ENCODE measurements at places on chromosomes 12 and 14.
A peak's percentile ranks its signal among the peaks of the same experiment; 100 is the strongest.

DNA sequence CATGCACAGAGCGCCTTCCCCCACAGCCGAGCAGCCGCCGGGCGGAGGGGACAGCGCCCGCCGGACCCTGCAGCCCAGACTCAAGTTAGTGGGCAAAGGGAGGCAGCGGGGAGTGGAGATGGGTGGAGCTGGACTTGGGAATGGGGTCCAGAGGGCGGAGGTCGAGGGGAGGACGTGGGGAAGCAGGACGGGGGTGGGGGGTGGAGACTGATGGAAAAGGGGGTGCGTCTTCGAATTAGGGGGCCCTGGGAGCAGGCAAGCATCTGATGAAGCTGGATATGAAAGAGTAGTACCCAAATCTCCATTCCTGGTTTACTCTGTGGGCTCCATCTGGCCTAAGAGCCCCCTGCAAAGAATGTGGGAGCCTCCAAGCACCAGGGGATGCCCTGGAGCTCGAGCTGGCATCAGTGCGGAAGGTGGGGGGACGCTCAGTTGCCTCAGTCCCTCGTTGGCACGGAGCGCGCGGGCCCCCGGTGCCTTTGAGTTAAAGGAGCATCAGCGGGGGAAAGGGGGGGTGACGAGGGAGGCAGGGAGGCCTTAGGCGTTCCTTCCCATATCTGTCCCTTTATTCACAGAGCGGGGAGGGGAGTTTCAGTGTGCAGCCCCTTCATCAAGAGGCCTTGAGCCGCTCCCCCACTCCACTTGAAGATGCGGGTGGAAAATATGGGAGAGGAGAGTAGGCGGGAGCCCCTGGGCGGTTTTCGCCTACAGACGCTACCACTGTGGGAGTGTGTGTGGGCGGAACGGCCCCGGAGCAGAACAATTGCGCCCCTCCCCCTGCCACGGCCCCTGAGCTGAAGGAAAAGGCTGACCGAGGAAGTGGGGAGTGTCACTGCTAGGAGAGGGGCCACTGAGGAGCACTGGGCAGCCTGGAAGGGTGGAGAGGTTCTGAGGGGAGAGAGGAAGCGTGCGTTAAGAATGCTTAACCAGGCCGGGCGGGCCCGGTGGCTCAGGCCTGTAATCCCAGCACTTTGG lies 644 bp downstream of the NAB2 start:
- DNase-seq = peak; percentile 87

GRCh38 chr12:50842637-50843493 lies at the start of gene TMPRSS12:
TMPRSS12 (plus strand) TSS chr12:50842926; CDS start chr12:50842965, 39 bp downstream.
- peak; percentile 31 for DNase-seq

DNA sequence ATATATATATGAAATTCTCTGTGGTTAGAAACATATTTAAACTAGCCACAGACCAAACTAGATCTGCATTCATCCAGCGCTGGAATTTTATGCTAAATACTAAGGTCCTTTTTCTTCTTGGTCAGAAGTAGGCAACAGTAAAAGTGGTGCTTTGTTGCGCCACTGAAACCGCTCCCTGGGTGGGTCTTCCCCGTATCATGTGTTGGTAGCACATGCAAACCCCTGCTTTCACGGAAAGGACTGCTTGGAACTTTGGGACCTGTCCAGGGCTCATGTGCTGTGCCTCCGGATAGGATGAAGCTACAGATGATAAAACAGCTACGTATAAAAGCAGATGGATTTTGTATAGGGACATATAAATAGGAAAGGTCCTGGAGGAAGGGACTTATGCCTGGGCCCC lies 40.1 kb upstream of the COL2A1 start:
- DNase-seq = no peak

- no peak for DNase-seq
These were observed 26.1 kb downstream of the NRXN3 start for GRCh38 chr14:78196323-78196722.

- no peak for DNase-seq
These were observed 3.8 kb upstream of the TAS2R10 start for GRCh38 chr12:10829994-10830393.

DNA sequence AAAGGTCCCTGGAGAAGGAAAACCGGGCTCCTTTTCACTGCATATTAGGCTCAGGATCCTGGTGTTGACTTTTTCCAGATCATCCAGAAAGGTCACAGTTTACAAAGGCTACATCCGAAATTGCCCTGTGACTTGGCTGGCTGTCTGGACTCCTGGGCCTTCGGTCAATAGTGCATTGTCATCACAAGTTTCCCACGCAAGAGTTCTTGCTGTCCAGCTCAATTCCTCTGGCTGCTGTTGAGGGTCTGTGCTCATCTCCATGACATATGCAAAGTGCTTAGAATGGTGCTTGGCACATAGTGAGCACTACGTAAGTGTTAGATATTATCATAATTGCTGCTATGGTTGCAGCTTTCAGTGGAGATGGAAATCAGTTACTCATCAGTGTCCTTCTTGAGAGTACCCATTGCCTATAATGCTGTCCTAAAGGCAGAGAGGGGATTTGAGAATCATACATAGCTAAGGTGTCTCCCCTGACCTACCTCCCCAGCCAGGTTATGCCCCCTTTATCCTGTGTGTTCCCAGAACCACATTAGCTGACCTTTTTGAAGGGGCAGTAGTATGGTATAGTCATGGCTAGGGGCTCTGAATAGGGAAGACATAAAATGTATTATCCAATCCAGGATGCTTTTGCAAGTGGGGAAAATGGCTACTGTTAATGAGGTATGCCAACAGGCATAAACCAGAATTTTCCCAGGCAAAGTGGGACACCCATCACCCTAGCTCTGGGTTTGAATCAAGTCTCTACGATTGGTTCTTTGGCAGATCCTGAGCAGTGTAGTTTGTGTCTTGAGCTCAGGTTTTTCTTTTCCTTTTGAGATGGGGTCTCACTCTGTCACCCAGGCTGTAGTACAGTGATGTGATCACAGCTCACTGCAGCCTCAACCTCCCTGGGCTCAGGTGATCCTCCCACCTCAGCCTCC lies 132.0 kb upstream of the CCND2 start:
- DNase-seq = peak; percentile 63

GRCh38 chr12:587132-588023 lies 75.9 kb downstream of the NINJ2 start:
- no peak for DNase-seq

DNA sequence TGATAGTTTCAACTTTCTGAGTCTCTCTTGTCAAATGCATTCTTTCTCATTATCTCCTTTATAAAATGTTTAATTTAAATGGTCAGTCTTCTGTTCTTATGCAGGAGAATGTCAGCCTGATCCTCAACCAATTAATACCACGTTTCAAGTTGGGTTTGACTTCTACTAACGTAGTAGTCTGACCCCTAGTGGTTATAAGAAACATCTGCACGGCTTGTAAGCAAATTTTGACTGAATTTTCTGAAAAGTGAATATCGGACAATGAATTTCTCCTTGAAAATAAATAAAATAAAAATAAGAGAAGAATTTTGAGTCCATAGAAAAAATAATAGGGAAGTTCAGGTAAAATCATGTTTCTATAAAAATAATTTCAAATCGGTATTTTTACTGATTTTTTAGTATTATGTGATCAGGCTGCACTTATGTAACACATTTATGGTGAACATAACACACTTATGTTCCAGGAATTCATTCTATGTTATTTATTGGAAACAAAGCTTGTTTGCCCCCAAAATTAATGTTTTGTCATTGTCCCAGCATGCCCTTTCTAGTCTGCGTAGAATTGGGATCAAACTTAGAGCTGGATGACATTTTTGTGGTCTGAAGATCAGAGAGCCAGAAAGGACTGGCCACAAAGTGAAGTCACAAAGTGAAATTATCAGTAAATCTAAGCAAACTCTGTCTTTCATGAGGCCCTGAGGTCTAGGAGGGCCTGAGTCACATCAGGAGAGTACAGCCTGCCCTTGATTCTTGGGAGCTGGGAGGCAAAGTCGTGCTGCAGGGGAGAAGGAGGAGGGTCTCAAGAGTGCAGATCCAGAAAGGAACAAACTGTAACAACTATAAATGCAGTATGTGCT lies 101.2 kb upstream of the STXBP6 start:
- no peak for DNase-seq

DNA sequence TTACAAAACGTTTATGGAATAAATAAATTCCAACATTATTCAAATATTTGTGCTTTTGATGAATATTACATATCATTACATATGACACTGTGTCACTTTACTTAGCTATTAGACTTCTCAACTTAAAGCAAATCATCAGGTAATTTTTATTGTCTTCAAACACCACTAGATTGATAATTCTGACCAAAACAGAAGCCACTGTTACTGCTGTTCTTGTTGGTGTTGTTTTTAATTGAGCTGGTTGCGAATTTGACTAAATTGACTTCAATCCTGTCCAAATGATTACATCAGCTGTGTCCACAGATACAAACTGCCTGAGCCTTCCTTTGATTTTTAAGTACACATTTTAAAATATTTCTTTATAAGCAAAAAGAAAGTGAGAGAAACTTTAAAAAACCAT lies 29.2 kb downstream of the PRKD1 start:
- DNase-seq = no peak

DNA sequence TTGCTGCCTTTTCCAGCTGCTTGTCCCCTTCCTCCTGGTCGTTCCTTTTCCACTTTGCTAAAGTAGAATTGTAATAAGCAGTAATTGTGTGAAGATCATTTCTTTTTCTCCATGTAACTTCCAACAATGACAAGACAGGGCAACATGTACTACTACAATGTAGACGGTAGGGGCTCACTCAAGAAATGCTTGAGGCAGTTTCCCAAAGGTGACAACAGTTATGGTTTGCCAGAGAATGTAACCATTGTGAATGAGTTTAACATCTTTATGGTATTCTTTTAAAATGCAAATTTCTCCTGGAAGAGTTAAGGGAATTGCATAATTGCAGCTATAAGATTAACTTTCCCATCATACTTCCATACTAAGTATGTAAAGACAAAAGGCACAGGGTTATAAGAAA lies 23.8 kb upstream of the PHLDA1 start:
- no peak for DNase-seq

DNA sequence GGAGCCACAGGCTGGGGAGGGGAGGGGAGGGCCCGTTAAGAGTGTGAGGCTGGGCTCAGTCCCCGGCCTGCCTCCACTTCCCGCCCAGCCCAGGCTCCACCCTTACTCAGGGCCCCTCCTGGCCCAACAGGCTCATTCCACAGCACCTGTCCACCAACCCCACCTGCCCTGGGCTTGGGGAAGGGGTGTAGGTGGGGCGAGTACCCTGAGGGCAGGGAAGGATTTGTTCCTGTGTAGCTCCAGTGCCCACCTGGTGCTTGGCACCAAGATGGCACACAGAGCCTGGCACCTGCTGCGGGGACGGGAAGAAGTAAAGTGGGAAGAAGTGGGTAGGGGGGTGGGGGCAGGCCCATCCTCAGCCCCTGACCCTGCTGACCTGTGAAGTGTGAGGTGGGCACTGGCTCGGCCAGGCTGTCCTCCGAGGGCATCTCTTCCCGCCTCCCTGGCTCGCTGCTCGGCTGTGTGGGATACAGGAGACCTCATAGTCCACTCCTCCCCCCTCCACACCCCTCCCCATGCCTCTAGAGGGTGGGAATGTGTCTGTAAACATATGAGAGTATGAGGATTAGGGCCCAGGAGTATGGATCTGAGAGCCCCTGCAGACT lies 35.1 kb downstream of the NCKAP5L start:
- DNase-seq = no peak

DNA sequence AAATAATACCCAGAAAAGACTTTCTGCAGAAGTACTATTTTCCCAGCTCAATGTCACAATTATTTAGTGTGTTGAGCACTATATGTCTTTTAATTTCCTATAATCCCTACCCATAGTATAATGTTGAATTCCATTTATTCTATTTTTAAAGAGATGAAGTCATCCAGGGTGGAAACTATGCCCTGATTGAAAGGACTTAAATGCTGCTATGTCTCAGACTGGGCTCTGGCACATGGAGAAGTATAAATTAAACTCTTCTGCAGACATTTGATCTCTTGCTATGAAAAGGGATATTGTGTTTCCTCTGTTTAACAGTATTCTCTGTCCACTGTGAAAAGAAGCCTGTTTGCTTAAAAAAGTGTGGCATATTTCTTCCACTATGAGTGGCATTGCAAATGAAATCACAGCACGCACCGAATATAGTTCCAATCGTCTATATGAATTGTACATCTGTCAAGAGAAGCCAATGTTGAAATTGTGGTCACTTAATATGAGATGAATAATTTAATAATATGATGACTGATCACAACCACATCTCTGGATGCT lies 192.3 kb downstream of the BCAT1 start:
- DNase-seq = no peak

DNA sequence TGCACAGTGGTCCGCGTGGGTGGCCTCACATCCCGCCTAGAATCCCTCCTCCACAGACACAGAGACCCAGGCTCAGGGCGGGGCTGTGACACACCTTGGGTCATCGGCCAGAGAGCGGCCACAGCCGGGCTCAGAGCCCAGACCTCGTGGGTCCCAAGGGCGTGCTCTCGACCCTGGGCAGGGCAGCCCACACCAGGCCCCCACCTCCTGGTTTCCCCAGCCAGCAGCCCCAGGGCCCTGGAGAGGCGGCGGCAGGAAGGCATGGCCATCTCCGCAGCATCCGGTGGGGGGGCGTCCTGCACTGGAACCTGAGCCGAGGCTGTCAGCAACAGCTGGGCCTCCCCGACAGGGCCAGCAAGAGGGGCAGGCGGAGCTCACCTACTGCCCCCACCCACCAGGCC lies 15.2 kb downstream of the JAG2 start:
- peak; percentile 65 for DNase-seq

- no peak for DNase-seq
These were observed 977 bp upstream of the KRT5 start for GRCh38 chr12:52521175-52521567.

- no peak for DNase-seq
These were observed 11.3 kb downstream of the KMT5A start for GRCh38 chr12:123395236-123395635.

GRCh38 chr14:95679998-95680735 lies 6.1 kb upstream of the TCL1B start:
- no peak for DNase-seq

DNA sequence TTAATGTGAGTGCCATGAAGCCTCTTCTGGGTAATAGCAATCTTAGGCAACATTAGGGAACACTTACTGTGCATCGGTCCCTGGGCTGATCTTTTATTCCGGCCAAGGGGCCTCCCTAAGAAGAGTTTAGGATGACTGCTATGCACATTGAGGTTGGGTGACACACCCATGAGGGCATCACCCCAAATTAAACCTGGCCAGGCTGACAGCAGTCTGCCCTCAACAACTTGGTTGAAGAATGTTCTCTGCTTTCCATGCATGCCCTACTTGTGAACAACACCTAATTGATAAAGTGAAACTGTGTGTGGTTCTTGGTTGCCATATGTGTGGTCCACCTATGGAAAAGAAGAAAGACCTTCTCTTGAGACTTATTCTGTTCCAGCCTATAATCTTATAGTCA lies 1098.0 kb downstream of the BCL11B start:
- no peak for DNase-seq

GRCh38 chr12:57731411-57732080 lies 7.0 kb downstream of the AGAP2 start:
- DNase-seq = no peak

GRCh38 chr12:46983959-46984841 lies 95.2 kb upstream of the PCED1B start:
- DNase-seq = peak; percentile 33
